ENCODE measurements at places on chromosomes 16 and 17.

DNA sequence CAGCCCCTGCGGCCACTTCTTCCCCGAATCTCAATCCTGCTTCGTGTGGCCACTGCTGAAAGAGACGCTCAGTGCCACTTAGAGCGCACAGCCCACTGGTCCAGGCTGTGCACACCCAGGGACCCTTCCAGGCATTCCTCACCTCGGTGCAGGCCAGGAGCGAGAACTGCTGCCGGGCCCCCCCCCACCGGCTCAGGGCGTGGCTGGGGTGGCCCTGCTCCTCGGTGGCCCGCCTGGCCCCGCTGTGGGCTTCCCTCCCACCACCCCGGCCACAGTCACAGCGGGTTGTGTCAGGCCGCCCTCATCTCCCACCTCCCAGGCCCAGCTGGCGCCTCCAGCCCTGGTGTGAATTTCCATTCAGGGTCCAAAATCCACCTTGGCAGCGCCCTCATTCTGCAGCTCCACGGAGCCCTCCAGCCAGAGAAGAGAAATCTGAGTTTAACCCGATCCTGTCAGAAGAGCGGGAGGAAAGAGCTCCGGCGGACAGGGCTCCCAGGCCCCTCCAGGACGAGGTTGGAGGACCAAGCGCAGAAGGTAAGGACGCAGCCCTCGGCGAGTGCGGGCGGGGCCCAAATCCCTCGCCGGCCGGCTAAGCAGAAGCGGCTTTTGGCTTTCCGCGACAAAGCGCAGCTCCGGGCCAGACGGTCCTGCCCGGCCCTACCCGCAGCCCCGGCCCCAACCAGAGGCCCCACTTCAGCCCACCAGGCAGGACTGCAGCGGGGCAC is 12.0 kb downstream of the TBC1D16 start:
- DNase-seq, result peak; percentile 42

DNA sequence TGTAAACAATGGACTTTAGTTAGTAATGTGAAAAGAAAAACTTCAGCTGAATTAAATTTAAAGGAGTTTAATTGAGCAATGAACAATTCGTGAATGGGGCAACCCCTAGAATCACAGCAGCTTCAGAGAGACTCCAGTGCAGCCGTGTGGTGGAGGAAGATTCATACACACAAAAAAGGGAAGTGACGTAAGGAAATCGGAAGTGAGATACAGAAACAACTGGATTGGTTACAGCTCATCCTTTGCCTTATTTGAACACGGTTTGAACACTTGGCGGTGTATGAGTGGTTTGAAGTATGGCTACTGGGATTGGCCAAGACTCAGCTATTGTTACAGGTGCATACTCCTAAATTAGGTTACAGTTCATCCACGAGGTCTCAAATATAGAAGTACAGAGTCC is 460.4 kb upstream of the ASIC2 start:
- DNase-seq, result no peak

DNA sequence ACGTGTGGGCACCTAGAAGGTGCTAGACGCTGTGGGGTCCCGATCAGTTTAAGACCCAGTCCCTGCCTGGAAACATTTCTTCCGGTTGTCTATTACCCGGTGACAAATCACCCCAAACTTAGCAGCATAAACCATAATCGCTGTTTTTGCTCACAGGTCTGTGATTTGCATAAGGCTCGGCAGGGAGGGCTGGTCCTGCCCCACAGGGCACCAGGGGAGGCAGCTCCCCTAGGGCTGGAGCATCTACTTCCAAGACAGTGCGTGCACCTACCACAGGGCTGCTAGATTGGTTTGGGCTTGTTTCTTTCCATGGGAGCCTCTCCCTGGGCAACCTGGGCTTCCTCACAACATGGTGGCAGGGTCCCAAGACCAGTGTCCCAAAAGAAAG is 214.5 kb upstream of the CIBAR2 start:
- no peak for DNase-seq

DNA sequence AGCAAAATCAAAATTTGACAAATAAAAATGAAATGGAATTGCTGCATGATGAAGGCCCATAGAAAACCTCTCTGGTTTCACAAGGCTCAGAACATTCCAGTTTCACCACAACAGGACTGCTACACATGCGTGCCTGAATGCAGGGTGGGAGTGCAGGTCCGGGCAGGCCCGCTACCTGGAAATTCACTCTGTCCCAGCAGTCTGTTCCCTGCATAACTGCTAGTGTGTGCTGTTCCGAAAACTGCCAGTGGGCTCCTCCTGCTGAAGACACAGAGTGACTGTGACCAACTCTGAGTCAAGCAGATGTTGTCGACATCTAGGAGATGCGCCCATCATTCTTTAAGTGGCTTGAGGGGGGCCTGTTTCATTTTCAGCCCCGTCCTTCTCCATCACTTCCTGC is 284.8 kb upstream of the MAF start:
- no peak for DNase-seq

DNA sequence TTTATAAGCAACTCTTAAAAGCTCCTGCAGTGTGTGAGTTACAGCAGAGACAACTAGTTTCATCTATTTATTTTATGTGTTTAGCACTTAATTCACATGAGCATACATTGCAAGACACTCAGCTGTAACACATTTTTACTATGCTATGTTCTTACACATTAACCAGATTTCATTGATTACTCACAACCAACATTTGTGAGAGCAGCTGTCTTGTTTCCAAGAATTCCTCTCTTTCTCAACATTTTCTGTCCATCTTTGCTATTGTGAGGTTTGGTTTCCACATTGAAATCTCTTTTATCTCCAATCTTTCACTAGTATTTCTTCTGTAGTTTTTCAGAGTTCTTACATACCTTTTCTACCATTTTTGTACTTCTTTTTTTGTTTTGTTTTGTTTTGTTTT is 51.2 kb downstream of the COPRS start:
- no peak for DNase-seq

GRCh38 chr16:89489040-89489897 is 1.1 kb downstream of the ANKRD11 start:
- DNase-seq, result peak; percentile 81

DNA sequence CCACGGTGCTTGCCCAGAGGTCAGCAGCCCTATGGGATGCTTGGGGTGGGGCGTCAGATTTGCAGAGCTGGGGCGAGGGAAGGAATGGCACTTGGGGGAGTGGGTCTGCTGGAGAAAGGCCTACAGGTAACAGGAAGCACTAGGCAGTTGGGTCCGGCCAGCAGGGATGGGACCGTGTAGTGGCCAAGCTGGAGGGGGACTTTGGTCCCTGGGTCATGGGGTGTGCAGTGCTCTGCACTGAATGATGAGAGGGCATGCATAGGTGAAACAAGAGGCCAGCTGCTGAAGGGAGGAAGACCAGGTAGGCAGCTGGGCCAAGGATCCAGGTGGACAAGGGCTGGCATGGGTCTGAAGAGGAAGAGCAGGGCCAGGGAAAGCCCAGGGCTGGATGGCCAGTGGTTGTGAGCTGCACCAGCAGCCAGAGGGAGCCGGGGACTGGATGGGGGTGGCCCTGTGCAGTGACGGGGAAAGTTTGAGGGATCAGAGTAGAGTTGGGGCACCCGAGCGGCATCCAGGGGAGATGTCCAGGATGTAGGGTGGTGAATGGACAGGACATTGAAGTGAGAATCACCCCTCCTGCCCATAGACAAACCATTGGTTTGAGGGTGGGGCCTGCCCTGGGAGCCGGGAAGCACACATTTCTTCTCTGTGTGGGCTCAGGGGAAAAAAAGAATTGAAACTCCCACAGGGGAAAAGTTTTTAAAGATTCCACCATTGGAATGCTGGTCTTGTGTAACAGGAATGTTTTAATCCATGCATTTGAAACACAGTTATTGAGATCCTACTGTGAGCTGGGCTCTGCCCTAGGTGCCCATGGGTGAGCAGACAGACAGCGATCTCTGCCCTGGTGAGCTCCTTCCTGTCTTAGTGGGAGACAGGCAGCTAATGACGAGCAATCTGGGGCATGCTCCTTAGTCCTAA is 25.1 kb downstream of the RAI1 start:
- DNase-seq, result no peak

- DNase-seq, result peak; percentile 49
These were observed 13.2 kb upstream of the SLC12A3 start for GRCh38 chr16:56851671-56852400.

Measured in thyroid gland (tissue), 4 donors.